ENCODE measurements at places on chromosomes 5 and 9.

- DNase-seq, result no peak
These were observed 48.3 kb downstream of the SH3TC2 start for GRCh38 chr5:149014571-149015031.

DNA sequence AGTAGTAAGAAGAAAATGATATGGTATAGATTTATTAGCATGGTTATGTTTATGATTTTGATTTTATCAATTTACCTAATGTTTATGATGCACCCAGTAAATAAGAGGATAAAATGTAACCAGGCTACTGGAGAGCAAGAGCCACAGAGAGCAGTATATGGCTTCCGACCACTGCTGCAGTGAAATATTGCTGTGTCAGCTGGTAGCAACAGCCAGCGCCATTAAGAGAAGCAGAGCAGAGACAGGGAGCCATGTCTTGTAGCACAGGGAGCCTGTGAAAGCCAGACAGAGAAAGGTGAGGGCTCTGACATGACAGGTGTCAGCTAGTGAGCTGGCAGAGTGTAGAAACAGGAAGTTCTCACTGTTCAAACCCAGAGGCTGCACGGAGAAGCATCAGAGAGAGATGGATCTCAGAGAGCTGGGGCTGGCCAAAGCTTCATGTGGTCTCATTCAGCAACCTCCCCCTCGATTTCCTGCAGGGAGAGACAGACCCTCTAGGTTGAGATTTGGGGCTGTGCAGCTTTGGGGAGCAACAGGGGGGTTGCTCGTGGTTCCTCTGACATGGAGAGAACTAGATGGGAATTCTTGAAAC lies 202.1 kb downstream of the MED10 start:
- no peak for DNase-seq

- no peak for DNase-seq
These were observed 103.5 kb downstream of the GLIS3 start for GRCh38 chr9:4196376-4196775.

- no peak for DNase-seq
These were observed 142.1 kb downstream of the MED10 start for GRCh38 chr5:6236170-6236793.

DNA sequence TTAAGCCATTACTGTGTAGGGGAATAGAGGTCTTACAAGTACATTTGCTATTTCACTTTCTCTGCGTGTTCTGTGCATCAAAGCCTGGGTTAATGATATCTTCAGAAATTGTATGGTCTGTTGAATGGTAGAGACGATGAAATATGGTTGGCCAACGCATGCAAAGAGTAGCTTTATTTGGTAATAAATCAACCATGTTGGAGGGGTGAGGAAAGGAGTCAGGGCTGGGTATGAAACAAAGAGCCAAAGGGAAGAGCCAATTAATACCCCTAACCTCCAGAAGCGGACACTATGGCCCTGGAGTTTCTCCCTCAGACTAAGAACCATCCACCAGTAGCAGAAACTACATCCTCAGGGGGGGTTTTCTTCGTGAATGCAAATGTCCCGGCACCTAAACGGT lies 1974.0 kb upstream of the WWC1 start:
- DNase-seq, result no peak

DNA sequence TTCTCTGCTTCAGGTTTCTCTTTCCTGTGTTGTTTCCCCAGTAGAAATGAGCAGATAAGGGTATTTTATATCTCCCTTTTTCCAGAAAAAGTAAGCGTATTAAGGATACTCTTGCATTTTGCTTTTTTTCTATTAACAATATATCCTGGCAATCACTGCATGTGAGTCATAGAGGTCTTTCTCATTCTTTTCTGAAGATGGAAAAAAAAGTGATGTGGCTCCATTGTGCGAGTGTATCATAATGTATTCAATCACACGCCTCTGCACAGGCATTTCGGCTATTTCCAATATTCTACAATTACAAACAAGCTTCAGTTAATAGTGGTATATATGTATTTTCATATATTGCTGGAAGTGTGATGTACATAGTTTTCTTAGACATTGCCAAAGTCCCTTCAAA lies 155.9 kb downstream of the MED27 start:
- no peak for DNase-seq
